H1 (cell line): ENCODE measurements at places on chromosomes 7 and 10. TPM values are rescaled to one million over a fixed set of nuclear protein-coding genes. Genes with fewer than 3 reads are reported as not detected.

DNA sequence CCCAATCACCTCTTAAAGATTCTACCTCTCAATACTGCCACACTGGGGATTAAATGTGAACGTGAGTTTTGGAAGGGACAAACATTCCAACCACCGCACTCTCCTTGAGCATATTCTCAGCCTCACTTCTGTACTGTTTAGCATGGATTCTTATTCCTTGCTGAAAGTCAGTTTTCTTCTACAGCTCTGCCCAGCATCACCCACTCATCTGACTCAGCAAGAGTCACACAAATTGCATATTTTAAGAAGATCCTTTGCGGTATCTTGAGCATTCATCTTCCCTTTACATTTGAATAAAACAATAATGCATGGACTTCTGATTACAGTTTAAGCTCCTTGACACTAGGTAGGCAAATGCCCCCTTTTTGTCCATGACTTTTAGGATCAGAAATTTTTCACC, 251.6 kb upstream of the MKLN1 start:
- no peak overlapping the region for H3K4me3 ChIP-seq
- H3K27ac ChIP-seq: no peak overlapping the region
- H3K27me3 ChIP-seq: no peaks in the 10 kb centered on the region
- no peaks in the 10 kb centered on the region for H3K4me1 ChIP-seq
- no peak for DNase-seq

The FKBP6 gene
- 0.19 TPM in 1 of 2 replicates, not detected in the other for total RNA-seq

The FAM25G gene
- not detected in 2 replicates for total RNA-seq

DNA sequence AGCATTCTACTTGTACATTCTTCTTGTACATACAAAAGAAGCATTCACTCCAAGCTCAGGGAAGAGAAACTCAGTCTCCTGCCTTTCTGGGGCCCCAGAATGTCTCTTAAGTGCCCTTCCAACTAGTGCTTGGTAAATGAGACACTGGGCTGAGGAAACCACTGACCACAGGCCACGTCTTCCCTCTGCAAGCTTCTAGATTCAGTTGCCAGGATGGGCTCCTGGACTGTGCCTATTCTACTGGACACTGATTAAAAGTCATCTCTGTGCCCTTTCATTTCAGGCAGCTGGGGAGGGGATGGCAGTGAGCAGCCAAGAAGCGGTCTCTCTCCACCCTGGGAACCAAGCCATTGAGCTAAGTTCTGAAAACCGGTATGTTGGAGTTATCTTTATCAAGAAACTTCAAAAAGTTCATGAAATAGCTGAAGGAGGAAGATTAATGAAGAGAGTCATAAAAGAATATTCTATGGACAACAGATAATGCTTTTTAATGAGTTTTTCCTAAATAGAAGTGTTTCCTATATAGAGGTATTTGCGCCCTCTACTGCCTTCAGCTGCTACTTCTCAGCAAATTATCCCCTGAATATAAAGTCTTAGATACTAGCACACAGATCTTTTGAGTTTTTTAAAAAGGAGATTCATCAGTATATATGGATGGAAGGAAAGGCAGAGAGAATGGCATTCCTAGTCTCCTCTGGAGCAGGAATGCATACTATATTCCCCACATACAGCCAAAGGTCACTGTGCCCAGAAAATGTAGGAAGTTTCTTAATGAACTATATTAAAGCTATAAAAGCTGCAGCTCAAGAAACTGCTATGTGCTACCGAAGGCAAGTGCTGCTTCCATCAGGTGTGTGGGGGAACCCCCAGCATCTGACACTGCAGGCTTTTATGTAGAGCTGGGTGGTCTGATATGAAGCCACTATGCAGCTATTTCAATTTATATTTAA, 8.4 kb upstream of the IFIT1B start:
- no peak overlapping the region for H3K27ac ChIP-seq
- no peaks in the 10 kb centered on the region for H3K27me3 ChIP-seq
- H3K4me3 ChIP-seq: no peak overlapping the region
- DNase-seq: no peak
- H3K4me1 ChIP-seq: no peaks in the 10 kb centered on the region

- no peak overlapping the region for H3K27ac ChIP-seq
- no peak for DNase-seq
- no peak overlapping the region for H3K4me3 ChIP-seq
- H3K36me3 ChIP-seq: peaks cover 17% of the 10 kb centered on the region
- no peaks in the 10 kb centered on the region for H3K4me1 ChIP-seq
These were observed 375 bp upstream of the GATAD1 start for GRCh38 chr7:92446869-92447344.

DNA sequence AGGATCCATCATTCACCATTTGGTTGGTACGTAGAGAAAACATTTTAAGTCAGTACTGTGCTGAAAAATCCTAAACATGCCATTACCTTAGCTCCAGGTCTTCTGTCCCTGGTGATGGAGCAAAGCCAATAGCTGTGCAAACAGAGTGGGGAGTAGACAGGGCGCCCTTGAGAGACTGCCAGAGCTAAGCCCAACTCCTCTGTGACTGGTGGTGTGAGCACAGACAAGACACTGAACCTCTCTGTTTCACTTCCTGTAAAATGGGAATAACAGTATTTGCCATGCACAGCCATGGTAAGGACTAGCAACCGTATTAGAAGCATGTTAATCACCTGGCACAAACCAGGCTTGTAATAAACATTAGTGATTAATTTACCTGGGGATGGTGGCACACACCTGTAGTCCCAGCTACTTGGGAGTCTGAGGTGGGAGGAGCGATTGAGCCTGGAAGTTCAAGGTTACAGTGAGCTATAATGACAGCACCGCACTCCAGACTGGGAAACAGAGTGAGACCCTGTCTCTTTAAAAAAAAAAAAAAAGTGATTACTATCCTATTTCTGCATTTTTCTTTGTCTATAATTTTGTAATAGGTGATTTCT, 28.7 kb downstream of the LYZL1 start:
- H3K4me1 ChIP-seq: peaks cover 3% of the 10 kb centered on the region; the same call in 1 of the 2 replicates
- no peak overlapping the region for H3K27ac ChIP-seq
- no peak overlapping the region for H3K4me3 ChIP-seq
- no peak for DNase-seq
- no peaks in the 10 kb centered on the region for H3K36me3 ChIP-seq
- H3K27me3 ChIP-seq: no peaks in the 10 kb centered on the region

The CACNB2 gene
- 2.4 and 3.2 TPM in 2 replicates for total RNA-seq

DNA sequence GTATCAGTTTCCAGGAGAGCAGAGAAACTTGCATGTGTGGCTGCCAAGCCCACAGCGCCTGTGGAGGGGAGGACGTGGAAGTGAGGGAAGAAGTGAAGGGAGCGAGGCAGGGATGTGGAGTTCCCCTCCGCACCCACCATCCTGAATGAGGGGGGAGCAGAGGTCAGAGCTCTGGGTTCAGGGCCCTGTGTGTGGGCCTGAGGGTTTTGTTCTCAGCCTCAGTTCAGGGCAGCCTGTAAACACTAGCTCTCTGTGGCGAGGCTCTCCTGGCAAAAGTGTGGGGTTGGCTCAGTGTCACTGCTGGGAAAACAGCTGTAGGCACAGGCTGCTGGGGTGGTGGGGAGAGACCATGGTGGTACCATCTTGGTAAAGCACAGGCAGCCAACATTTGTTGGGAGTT, 108.4 kb downstream of the C10orf105 start:
- no peaks in the 10 kb centered on the region for H3K27me3 ChIP-seq
- H3K36me3 ChIP-seq: no peaks in the 10 kb centered on the region
- peaks cover 6% of the 10 kb centered on the region for H3K4me1 ChIP-seq
- no peak for DNase-seq
- H3K4me3 ChIP-seq: no peak overlapping the region

DNA sequence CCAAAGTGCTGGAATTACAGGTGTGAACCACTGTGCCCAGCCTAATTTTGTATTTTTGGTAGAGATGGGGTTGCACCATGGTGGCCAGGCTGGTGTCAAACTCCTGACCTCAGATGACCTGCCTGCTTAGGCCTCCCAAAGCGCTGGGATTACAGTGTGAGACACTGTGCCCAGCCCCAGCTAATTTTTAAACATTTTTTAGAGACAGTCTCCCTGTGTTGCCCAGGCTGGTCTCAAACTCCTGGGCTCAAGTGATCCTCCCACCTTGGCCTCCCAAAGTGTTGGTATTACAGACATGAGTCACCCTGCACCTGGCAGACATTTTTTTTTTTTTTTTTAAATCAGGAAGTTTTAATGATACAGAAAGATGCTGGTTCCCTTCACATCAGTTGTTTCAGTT, 15.5 kb downstream of the DENND10 start:
- no peak for DNase-seq
- peaks cover 7% of the 10 kb centered on the region for H3K36me3 ChIP-seq
- no peaks in the 10 kb centered on the region for H3K4me1 ChIP-seq
- no peak overlapping the region for H3K27ac ChIP-seq
- H3K4me3 ChIP-seq: no peak overlapping the region
- H3K27me3 ChIP-seq: no peaks in the 10 kb centered on the region

DNA sequence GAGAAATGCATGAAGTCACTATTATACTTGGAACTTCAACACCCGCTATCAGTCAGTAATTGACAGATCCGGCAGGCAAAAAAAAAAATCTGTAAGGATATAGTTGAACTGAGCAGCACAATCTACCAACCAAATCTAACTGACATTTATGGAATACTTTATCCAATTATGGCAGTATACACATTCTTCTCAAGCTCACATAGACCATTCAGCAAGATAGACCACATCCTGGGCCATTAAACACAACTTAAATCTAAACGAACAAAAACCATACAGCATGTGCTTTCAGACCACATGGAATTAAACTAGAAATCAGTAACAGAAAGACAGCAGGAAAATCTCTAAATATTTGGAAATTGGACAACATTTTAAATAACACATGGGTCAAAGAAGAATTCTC, 112.7 kb downstream of the MPP7 start:
- no peak overlapping the region for H3K27ac ChIP-seq
- no peak for DNase-seq
- H3K27me3 ChIP-seq: no peaks in the 10 kb centered on the region
- no peaks in the 10 kb centered on the region for H3K4me1 ChIP-seq

The CPA4 gene
- not detected in 2 replicates for total RNA-seq

GRCh38 chr10:46264336-46264735, 22.5 kb upstream of the ANTXRL start:
- no peak overlapping the region for H3K27ac ChIP-seq
- H3K4me3 ChIP-seq: no peak overlapping the region
- no peaks in the 10 kb centered on the region for H3K4me1 ChIP-seq
- no peaks in the 10 kb centered on the region for H3K36me3 ChIP-seq
- no peak for DNase-seq
- no peaks in the 10 kb centered on the region for H3K27me3 ChIP-seq

- DNase-seq: no peak
- H3K4me3 ChIP-seq: no peak overlapping the region
- H3K27me3 ChIP-seq: no peaks in the 10 kb centered on the region
- no peaks in the 10 kb centered on the region for H3K4me1 ChIP-seq
- no peak overlapping the region for H3K27ac ChIP-seq
These were observed 21.1 kb downstream of the ZNF282 start for GRCh38 chr7:149216402-149216801.

- H3K4me3 ChIP-seq: no peak overlapping the region
- no peaks in the 10 kb centered on the region for H3K36me3 ChIP-seq
These were observed 204.4 kb downstream of the CXCL12 start for GRCh38 chr10:44180321-44181168.

The FAM170B gene
- not detected in 2 replicates for total RNA-seq

GRCh38 chr10:96863922-96864543, 31.9 kb downstream of the LCOR start:
- H3K27me3 ChIP-seq: no peaks in the 10 kb centered on the region
- no peak overlapping the region for H3K27ac ChIP-seq
- H3K36me3 ChIP-seq: peaks cover 3% of the 10 kb centered on the region; the same call in 1 of the 2 replicates
- H3K4me1 ChIP-seq: no peaks in the 10 kb centered on the region
- H3K4me3 ChIP-seq: no peak overlapping the region

- no peak overlapping the region for H3K27ac ChIP-seq
- no peaks in the 10 kb centered on the region for H3K4me1 ChIP-seq
- H3K36me3 ChIP-seq: no peaks in the 10 kb centered on the region
- DNase-seq: no peak
- no peaks in the 10 kb centered on the region for H3K27me3 ChIP-seq
These were observed 373.5 kb downstream of the KCNMA1 start for GRCh38 chr10:77264107-77264506.

The UPK3BL2 gene
- 12.4 and 12.5 TPM in 2 replicates for total RNA-seq

GRCh38 chr7:49564379-49564714, 209.1 kb upstream of the VWC2 start:
- no peaks in the 10 kb centered on the region for H3K27me3 ChIP-seq
- H3K27ac ChIP-seq: no peak overlapping the region
- DNase-seq: no peak
- no peaks in the 10 kb centered on the region for H3K36me3 ChIP-seq

- no peak overlapping the region for H3K27ac ChIP-seq
- no peaks in the 10 kb centered on the region for H3K27me3 ChIP-seq
- H3K36me3 ChIP-seq: no peaks in the 10 kb centered on the region
- no peak for DNase-seq
These were observed 66.5 kb upstream of the SHTN1 start for GRCh38 chr10:117071286-117072050.

DNA sequence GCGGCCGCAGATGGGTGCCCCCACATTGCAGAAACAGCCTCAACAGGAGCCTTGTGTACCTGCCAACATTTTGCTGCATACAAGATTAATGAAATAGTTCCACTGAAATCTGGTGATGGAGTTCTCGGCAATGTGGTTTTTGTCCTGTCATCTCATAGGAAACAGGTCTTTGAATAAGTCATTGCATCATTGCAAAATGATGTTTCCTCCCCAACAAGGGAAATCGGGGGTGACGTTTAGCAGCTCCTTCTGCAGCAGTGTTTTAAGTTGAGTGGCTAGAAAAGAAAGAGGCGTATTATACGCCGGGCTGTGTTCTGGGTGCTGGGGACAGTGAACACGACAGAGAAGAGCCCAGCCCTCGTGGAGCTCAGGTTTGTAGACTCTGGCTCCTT, 177.0 kb downstream of the PRKAG2 start:
- H3K4me3 ChIP-seq: no peak overlapping the region
- H3K27ac ChIP-seq: no peak overlapping the region
- H3K27me3 ChIP-seq: no peaks in the 10 kb centered on the region
- H3K4me1 ChIP-seq: peaks cover 15% of the 10 kb centered on the region

The SVIL gene
- total RNA-seq: 15.4 and 16.0 TPM in 2 replicates

The EPO gene
- 0.48 and 0.95 TPM in 2 replicates for total RNA-seq

- H3K4me3 ChIP-seq: peak overlapping the region; percentile 63
- H3K4me1 ChIP-seq: peaks cover 8% of the 10 kb centered on the region
- no peak for DNase-seq
- no peak overlapping the region; the same call in 1 of the 2 replicates for H3K27ac ChIP-seq
These were observed 493 bp downstream of the ZMIZ2 start for GRCh38 chr7:44748948-44749731.

The TEX36 gene
- total RNA-seq: not detected in 2 replicates
